ENCODE measurements at places on chromosomes 2 and 18.

DNA sequence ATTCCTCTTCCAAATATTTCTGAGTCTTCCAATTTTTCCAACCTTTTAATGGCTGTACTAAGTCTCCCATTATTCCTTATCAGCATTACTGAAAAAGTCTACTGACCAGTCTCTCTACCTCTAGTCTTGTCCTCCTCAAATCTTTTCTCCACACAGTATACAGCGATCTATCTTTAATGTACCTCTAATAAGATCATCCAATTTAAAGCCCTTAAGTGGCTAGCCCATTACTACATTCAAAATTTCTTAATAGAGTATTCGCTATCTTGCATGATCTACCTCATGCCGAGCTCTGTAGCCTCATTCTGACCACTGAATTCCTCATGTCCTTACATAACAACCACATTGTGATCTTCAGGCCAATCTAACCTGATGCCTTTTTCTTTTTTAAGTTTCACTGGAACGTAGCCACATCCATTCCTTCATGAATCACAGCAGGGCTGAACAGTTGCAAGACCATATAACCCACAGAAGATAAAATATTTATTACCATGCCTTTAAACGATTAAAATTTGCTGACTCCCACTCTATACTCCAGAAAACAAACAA is 57.9 kb downstream of the SLC66A3 start:
- no peak for DNase-seq

DNA sequence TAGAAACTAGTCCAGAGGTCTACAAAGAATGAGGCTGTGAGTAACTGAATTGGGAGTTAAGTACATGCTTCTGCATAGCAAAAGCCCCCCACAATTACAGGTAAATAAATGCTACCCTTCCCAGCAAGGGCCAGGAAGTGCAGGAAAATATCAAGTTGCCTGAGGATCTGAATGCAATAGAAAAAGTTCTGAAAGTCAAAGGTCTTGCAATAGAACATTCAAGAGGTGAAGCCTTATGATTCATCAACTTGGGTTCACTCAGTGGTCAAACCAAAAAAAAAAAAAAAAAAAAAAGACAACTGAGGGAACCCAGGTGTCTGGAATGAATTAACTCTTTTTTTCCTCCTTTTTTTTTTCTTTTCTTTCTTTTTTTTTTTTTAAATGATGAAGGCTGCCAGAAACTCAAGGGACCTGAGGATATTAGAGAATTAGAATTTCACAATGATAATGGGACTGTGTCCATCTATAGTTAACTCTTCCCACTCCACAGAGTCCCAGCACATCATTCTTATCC is 42.9 kb upstream of the RFX8 start:
- DNase-seq, result no peak

GRCh38 chr2:177265824-177266817 is 1.6 kb upstream of the NFE2L2 start:
- DNase-seq, result no peak

- no peak for DNase-seq
Observed at GRCh38 chr18:71998547-71999097, 545.5 kb downstream of the CBLN2 start.

GRCh38 chr2:11945139-11946126 is 199.0 kb downstream of the LPIN1 start:
- no peak for DNase-seq

DNA sequence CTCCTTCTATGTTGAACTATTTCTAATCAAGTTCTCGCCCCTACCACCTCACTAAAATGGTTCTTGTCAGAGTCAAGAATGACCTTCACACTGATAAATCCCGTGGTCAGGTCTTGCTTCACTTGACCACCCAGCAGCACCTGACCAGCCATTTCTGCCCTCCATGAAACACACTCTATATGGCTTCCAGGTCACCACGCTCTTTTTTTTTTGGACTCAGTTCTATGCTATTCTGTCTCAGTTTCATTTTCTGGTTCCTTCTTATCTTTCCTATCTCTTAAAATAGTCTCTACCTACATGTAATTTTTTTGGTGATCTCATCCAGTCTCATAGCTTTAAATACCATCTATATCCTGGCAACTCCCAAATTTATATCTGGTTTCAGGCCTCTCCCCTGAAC is 11.4 kb downstream of the EIF2AK3 start:
- no peak for DNase-seq

DNA sequence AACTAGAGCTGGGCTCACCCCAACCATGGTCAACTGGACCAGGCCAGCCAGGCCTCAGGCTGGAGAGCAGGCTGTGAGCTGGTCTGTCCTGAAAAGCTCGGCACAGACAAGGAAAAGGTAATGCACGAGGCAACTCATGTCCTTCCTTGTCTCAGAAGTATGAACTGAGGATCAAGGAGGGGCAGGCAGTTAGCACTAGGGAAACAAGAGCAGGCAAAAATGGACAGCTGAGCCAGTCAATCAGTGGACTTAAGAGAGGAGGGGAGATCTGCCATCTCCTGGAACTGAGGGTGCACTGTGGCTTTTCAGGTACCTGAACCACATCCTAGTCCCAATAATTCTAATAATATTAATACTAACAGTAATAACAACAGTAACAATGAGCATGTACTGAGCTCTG is 20.6 kb upstream of the WIPF1 start:
- no peak for DNase-seq

GRCh38 chr2:202425036-202425435 is 48.9 kb downstream of the BMPR2 start:
- DNase-seq, result no peak

DNA sequence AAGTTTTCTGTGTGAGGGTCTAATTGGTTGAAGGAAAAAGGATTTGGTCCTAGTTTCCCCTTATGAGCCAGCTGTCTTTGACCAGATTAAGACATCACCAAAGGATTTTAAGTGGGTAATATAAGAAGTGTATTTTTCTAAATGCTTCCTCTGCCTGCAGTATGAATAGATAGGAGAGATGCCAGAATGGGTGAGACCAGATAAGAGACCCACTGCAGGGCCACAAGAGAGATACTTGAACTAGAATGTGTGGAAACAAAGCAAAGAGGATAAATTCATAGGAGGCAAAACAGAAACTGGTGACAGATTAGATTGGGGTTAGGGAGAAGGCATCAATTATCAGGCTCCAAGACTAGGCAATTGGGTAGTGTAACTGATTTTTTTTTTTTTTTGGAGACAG is 1.1 kb upstream of the HDHD2 start:
- no peak for DNase-seq

DNA sequence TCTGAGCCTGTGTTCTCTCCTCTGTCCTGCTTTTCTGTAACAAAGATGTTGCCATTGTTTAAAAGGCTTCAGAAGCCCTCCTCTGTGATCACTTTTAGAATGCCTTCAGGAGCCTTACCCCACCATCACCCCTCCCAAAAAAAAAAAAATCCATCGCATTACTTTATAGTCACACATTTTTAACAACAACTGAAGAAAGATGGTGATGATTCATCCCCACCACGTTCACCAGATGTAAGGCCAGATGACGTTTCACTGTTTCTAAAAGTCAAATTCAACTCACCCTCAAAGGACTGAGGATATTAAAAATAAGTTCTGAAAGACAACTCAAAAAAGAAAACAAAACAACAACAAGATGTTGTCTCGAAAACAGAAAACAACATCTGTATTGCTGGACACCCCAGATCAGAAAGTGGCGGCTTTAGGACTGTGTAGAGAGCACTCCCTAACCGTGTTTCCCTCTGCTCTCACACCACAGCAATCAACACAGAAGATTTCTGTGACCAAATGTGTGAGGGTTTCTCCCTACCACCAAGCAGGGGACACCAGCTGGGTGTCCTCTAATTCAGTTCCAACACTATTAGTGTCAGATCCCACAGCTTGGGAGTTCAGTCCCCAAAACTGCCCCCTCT is 61.9 kb upstream of the CREB1 start:
- DNase-seq, result no peak

DNA sequence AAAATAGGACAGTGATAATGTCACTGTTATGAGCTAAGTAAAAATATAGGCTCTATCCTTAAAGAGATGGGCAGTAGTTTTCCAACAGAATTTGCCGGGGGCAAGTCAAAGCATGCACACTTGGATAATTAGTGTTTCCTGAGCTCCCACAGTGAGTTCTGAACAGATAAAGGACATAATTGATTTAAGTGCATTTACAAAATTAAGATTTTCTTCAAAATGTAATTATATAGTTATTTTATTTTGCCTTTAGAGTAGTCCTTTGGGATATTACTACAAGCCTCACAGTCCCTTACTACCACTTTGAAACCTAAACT is 107.6 kb downstream of the RAPGEF4 start:
- DNase-seq, result no peak

GRCh38 chr18:23703987-23704384 is 14.7 kb downstream of the LAMA3 start:
- no peak for DNase-seq

DNA sequence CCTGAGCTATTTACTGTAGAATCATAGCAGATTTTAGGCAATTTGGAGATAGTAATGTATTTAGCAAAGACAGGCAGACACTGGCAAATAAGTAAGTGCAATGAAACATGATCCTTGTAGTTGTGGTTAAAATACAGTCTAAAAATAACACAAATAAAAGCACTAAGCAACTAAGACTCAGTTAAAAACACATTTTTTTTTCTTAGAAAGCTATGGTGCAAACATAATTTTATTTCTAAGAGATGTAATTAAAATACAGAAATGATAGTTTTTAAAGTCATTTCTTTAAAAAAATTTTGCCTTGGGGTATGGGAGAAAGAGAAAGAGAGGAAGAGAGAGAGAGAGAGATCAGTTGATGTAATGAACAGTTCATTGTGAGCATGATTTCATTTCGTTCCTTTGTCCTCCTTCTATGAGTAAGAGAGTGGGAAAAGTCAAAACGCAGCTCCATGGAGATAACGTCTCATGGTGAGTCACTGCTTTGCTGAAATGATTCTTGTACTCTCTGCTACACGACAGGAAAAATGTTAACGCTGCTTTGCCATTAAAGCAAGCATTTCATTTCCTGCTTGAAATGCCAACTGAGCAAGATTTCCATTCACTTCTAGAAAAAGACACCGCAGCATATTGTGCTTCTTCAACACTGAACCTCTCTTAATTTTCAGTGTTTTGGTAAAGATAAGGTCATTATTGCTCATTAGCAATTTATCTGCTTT is 61.3 kb upstream of the PGAP1 start:
- DNase-seq, result peak; percentile 21

- DNase-seq, result no peak
Observed at GRCh38 chr2:183996825-183997793, 601.2 kb upstream of the ZNF804A start.

DNA sequence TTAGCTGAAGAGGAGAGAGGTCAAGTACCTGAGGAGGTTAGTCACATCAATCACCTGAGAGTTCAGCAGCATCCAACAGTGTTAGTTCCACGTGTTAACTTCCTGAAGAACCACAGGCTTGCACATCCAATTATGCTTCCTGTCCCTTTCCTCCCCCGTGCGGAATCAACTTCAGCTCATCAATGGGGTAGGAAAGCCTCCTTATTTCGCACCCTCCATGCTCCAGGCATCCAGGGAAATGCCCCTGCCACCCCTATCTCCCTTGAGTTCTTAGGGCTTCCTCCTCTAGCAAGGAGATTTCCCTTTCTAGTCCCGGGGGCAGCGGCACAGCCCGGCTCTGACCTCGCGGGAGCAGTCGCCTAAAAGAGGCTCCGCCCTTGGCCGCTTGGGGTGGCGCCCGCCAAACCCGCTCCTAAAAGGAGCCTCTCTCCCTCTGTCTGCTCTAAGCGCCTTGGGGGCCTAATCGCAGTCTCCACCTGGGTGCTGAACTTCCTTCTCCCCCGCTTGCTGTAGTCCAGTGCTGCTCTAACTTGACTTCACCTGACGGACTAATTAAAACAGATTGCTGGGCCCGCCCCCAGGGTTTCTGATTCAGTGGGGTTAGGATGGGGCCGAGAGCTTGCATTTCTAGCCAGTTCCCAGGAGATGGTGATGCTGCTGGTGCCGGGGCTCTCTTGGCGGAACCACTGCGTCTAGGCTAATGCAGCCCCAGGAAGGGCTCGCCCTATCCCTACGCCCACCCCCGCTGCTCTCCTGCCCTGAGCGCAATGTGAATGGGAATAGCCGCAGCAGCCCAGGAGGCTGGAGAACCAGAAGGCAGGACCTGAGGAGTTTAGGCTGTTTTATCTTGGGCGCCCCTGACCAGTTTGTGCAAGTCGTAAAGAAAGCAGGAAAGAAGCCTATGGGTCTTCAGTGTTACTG is 3.4 kb upstream of the TET3 start:
- no peak for DNase-seq

DNA sequence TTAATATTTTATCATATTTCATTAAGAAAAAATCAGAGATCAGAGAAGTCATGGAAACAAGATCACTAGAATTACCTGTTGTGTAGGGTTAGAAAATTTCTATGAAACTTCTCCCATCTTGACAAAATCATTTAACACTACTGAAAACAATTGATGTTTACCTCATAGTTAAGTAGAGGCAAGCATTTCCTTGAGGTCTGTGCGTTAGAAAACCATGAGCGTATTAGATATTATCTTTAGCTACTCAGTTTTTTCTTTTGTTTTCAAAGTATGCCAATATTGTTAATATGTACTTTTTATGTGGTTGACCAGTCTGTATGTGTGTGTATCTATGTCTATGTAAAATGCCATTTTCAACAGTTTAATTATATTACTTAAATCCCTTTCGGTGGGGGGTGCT is 335.7 kb downstream of the PARD3B start:
- no peak for DNase-seq

GRCh38 chr18:50429207-50429948 is 54.5 kb downstream of the SKA1 start:
- peak; percentile 20 for DNase-seq

GRCh38 chr18:59054496-59055287 is 85.0 kb upstream of the SEC11C start:
- DNase-seq, result no peak

DNA sequence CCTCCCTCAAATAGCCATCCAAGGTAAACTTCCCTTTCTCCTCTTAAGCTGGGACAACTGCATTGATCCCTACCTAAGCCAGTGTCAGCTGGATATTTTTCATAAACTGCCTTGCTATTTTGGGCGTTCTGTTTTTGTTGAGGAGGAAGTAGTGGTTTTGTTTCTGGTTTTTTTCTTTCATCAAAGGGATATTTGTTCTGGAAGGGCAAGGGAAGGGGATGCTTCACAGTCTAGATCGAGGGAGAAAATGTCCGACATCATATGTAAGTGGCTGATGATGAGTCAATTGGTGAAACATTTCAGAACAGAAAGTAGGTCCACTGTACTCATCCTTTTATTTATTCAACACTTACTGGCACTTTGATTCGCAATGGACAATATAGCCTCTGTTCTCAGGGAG is 31.0 kb downstream of the TANC1 start:
- no peak for DNase-seq

DNA sequence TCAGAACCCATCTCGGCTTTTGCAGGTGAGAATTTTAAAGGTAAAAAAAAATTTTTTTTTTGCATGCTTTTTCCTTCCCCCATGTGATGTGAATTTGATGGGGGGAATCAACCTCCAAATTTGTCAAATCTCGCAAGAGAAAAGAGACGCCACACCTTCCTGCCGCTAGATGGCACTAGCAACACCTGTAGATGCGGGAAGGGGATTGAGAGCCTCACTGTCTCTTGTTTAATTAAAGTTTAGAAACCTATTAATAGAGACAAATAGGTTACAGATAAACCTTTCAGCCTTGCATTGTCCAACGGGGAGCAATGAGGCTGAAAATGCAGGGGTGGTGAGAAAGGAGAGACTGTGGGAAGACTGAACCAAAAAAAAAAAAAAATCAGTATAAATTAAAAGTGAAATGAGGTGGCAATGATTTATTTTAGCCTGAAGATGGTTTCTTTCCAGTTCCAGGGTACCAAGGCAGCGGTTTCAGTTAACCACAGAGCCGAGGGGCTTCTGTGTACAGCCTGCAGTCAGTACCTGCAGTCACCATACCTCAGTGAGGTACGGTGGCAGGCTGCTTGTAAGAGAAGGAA is 84.6 kb downstream of the NRP2 start:
- peak; percentile 80 for DNase-seq

GRCh38 chr18:46832849-46833248 is 76.0 kb upstream of the ST8SIA5 start:
- DNase-seq, result no peak
